ENCODE measurements at places on chromosomes 2 and 18.

GRCh38 chr2:199455545-199456382 is 2.0 kb downstream of the SATB2 start:
- DNase-seq = no peak

- no peak for DNase-seq
Observed at GRCh38 chr2:96631804-96632435, 6.2 kb downstream of the KANSL3 start.

- no peak for DNase-seq
Observed at GRCh38 chr2:197847651-197848401, 43.4 kb downstream of the PLCL1 start.

- DNase-seq = no peak
Observed at GRCh38 chr2:162385536-162385935, 41.6 kb downstream of the GCA start.

DNA sequence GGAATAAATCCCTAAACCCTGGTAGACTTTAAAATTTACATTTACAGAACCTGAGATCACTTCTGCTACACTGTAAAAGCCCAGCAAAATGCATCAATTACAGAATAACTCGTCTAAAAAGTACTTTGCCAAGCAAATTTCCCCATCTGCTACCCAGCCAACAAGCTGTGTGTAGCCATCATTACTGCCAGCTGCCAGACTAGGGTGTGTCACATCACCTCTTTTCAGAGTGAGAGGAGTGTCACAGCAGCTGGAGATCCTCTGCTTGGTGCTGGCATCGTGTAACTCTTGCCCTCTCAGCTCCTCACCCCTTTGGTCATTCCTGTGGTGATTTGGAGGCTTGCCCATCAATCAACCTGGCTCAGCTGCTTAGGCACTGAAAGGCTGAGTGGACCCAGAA is 340.4 kb upstream of the MMADHC start:
- no peak for DNase-seq

DNA sequence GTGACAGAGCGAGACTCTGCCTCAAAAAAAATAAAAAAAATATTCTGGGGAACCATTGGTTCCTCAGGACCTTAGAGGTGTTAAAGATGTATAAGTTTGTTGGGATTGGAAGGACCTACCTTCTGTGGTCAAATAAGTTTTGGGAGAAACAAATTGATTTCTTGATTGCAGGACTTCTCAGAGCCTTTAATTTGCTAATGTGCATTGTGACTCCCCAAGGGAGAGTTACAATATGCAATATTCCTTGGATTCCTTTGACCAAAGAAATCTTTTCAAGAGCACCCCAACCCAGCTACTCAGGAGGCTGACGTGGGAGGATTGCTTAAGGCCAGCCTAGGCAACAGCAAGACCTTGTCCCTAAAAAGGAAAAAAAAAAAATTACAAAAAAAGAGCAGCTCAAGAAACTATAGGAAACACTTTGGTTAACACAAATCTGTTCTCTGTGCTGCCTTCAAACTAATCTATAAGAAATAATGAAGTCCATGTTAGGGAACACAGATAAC is 6.5 kb downstream of the NAGK start:
- DNase-seq = no peak

- DNase-seq = no peak
Observed at GRCh38 chr2:26716769-26717168, 24.2 kb downstream of the KCNK3 start.

- DNase-seq = no peak
Observed at GRCh38 chr18:45849529-45849928, 24.1 kb downstream of the SIGLEC15 start.

All from activated T-helper 1 cell treated with Interleukin-2 at 50 U/mL for 16 hours (primary cell).